ENCODE measurements at places on chromosomes 3 and 15.
A peak's percentile ranks its signal among the peaks of the same experiment; 100 is the strongest.

DNA sequence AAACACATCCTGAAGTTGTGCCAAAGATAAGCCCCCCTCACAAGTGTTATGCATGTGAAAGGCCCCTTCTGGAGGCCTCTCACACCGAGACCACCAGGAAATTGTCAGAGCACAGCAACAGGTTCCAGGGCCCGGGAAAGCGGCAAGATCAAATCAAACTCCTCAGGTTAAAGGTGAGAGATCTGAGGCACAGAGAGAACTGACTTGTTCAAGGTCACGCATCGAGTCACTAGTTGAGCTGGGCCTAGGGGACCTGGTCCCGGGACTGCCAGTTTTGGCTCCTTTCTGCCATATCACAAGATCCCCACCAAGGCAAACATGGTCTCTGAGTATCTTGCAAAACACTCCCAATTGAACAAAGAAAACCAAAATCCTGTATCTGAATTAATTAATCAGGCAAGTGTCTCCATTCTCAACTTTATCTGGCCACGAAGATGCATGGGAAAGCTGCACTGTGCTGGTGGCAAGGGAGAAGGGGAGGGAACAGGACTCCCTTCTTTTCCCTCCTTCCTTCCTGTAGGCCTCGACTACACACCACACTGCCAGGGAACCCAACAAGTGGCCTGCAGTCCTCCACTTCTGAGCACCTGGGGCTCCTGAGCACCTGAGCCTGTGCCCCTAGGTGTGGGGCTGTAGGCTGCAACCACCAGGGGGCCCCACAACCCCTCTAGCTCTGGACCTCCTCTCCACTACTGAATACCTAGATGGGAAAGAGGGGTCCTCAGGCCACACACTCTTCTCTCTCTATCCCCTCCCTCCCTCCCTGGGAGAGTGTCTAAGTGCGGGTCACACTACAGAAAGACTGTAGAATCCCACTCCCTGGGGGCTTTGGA lies 37.3 kb downstream of the ANP32A start:
- peak; percentile 67 for DNase-seq

DNA sequence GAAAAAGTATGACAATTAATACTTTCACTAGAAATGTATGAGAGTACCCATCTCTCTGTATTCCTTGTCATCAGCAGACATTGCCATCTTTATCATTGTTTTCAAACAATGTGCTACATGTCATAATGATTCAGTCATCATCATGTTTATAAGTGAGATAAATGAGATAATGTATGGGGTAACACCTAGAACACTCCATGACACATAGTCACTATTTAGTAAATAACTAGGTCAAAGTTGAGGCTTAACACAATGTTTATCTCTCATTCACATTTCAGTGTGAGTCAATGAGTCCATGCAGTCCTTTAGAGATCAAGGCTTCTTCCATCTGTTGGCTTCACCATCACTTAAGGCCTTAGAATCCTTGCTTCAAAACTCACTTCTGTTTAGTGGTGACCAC lies 70.0 kb downstream of the NLGN1 start:
- DNase-seq = no peak

DNA sequence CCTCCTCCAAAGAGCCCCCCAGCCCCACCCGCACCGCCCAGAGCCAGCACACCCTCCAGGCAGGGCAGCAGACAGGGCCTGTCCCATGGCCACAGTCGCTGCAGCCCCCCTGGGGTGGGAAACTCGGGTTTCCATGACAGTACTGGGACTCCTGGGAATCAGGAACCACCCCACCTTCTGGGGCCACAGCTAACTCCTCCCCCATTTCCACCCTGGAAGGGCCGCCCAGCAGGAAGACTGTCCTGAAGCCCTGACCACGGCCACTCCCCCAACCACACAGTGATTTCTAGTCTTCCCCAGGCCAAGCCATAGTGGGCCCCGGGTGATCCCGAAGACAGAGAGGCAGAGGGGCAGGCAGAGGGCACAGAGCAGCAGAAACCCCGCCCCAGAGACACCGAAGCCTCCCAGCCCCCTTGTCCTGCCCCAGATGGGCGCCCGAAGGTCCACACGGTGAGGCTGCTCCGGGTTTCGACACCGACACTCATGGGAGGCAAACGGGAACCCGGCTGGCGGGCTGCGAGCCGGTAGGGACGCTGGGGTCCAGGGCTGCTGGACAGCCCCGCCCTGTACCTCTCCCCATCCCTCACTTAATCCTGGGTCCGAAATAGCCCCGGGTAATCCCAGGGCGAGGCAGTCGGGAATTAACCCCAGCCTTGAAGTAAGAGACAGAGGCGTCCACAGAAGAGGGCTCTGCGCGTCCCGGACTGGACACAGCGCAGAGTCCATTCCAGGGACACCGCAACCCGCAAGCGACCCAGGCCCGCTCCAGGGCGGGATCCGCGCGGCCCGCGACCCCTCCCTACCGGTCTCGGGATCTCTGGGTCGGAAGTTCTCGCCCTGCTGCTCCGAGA lies 138.4 kb downstream of the NUP210 start:
- no peak for DNase-seq

DNA sequence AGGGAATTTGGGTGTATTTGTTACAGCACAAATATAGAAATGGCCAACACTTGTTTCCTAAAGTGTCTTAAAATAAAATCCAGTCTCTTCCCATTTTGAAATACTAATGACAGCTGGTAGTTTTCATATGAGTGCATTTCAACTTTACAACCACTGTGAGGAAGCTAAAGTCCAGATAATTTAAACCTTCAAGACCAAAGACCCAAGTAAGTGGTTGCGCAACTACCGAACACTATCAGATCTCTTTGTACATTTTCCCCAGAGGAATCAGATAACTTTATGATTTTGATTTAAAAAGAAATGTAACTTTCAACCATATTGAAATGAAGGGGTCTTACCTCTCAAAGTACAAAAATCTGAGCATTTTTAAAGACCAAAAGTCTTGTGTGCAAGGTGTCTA lies 14.3 kb downstream of the BCL2L10 start:
- DNase-seq = no peak
